Central memory CD8-positive, alpha-beta T cell (primary cell): ENCODE measurements at places on chromosomes 1 and 21.

DNA sequence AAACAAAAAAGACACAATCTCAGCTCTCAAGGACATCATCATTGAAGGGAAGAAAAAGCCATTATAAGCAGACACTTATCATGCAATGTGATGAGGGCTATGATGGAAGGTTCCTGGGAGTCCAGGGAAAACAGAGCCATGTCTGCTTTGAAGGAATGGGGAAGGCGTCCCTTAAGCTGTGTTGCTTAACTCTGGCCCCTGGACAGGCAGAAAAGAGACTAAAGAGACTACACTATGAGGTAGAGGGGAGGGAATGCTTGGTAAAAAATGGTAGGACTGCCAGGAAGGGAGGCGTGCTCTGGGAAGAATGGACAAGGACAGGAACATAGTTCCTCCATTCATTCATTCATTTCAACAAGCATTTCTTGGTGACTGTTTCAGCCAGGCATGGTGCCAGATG lies 21.2 kb downstream of the ASAP3 start:
- no peak for DNase-seq

GRCh38 chr1:174447866-174448530 lies at the start of gene GPR52:
GPR52 (plus strand) TSS chr1:174447964; CDS start chr1:174448112, 148 bp downstream.
- DNase-seq = no peak

DNA sequence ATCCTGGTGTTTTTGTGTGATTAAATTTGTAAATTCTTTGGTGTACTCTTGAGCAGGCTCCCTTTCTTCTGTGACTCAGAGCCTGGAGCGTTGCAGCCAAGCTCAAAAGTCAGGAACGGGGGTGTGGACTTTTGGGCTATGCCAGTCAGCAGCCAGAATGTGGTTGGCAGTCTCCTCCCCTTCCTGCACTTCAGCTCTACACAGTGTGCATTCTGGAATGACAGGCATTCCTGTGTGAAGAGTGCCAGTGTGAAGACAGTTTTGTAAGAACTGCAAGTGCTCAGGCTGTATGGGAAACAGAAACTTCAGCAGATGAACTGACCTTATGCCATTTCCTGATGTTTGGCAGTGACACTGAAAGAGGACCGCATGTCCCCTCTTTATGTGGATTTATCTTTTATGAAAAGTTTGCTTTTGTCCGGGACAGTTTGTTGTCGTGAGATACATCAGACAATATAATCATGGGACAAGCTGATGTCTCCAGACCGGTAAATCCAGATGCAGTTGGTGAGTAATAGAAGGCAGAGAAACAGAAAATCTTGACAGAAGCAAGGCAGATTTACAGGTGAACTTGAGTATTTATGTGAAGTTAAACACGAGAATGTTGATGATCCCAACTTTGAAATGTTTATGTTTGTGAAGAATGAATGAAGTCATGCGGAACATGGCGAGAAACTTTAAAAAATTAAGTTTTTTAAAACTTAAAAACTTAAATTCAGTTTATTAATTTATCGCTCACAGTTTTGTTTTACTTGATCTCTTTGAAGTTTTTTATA lies 67.7 kb upstream of the RCC1 start:
- DNase-seq = no peak

GRCh38 chr1:39977202-39977601 lies 22.3 kb downstream of the MFSD2A start:
- no peak for DNase-seq

DNA sequence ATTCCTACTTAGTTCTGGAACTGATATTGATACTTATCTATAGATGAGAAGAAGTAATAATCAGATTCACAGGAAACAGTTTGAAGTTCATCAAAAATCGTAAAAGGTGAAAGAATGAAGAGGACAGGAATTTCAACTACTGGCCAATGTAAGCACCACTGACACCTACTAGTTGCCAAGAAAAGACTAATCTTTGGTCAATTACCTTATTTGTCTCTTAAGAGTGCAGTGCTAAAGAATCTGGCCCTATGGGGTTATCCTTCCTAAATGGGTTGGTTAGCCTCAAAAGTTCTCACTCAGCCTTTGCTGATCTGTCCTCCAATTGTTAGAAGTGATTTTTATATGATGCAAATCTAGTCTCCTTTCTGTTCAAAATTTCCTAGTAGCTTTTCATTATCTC lies 29.5 kb downstream of the ADSS2 start:
- DNase-seq = no peak

DNA sequence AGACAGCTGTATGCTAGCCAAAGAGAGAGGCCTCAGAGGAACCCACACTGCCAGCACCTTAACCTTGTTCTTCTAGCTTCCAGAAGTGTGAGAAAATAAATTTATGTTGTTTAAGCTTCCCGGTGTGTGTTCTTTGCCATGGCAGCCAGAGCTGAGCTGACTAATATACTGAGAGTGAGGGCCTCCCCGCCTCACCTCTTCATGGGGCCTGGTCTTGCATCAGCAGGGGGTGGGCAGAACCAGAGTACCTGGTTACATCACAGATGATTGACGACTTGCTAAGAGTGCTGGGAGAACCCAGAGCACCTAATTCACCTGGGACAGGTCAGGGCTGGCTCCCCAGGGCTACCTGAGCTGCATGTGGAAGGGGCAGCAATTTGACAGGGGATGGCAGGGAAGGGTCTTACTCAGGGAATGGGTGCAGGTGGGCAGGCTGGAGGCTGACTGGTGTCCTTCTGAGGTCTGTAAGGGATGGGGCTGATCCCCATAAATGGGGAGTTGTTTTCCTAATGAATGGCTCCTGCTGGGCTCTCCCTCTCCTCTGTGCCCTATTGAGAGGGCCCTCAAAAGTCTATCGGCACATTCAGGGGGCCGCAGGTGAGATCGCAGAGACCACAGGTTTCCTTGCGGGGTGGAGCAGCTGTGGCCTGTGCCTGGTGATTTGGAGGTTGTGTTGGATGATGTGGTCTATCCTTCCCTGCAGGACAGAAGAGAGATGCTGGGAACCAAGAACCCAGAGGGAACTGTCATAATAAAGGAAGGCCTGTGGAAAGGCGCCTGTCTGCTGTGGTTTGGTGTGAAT lies 60.6 kb upstream of the ETV3 start:
- no peak for DNase-seq

- DNase-seq = no peak
Measured at GRCh38 chr1:208154679-208155642, 89.2 kb downstream of the PLXNA2 start.

- no peak for DNase-seq
Measured at GRCh38 chr1:58883037-58883887, 99.4 kb upstream of the JUN start.

- no peak for DNase-seq
Measured at GRCh38 chr1:210340311-210340710, 11.6 kb downstream of the HHAT start.

DNA sequence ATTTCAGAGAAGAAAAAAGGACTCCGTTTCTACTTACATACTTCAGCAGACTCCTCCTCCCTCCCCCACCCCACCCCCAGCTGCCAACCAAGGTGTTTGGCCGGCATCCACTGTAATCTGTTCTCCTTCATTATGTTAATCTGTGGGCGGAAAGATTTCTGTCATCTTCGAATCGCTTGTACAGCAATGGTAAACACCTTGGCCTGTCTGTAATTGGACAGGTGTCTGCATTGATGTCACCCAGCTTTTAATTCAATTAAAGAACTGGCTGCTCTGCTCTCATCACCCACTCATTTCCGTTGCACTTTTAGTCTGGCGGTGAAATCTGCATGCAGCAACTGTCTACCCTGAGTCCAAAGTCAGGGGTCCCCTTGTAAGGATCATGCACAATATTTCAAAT lies 368.6 kb downstream of the USH2A start:
- no peak for DNase-seq

- no peak for DNase-seq
Measured at GRCh38 chr1:59186656-59187055, 110.2 kb upstream of the FGGY start.

DNA sequence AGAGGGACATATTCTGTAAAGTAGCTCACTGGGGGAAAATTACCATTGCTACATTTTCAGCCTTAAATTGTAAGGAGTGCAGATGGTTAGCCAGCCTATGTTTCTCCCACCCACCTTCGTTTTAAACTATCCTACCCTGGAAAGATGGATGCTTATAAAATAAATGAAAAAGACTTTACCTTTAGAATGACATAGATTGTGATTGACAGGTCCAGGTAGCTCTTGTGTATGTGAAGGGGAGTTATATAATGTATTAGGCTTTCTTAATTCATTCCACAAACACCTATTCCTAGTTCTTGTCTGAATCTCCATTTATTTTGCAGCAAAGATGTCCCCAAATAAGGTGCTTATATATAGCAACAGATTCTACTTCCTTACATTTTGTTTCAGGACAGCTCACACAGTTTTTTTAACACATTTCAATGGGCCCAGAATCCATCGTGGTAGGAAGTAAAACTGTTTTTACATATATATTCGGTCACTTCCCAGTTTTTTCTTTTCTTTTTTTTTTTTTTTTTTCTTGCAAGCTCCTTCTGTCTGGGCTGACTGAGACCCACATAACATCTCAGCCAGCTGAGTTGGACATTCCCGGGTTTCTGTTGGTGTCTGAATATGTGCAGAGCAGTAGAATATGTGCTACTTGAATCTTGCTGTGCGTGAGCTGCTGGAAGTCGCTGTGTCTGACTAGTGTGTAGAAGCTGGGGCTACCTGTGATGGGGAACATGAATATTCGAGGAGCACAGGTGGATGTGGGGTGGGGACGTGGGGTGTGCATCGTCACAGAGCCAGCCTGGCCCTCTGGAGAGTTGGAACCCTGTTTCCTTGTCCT lies 27.8 kb downstream of the UCK2 start:
- no peak for DNase-seq

DNA sequence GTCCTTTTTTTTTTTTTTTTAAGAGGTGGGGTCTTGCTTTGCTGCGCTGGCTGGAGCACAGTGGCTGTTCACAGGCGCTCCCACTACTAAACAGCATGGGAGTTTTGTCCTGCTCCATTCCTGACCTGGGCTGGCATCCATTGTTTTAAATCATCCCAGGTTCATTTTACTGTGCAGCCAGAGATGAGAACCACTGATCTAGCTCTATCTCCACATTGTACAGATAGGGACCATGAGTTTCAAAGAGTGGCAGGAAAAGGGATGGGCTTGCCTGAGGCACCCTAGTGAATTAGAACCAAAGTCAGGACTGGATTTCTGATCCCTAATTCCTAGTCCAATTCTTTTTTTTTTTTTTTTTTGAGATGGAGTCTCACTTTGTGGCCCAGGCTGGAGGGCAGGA lies 7.2 kb upstream of the TMEM222 start:
- DNase-seq = no peak

DNA sequence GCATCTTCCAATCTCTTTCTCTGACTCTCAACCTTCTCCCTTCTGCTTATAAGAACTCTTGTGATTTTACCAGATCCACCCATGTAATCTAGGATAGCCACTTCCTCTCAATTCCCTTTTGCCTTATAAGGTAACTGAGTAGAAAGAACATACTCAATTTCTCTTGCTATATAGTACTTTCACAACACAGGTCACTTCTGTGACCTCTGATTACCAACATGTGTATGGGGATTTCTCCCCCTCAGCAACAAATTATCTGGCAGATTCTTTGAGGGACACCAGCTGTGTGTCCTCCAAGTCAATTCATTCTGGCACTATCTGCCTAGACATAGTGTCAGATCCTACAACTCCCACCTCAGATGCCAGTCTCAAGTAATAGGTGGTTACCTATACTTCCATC lies 62.5 kb downstream of the IL23R start:
- no peak for DNase-seq
